Regular cardiac myocyte (primary cell): ENCODE measurements at places on chromosomes 3 and 15. TPM values are rescaled to one million over a fixed set of nuclear protein-coding genes. Genes with fewer than 3 reads are reported as not detected.

GP5 gene
- 0.19 and 1.1 TPM in 2 replicates for total RNA-seq

LRRIQ4 gene
- 0.19 TPM in 1 of 2 replicates, not detected in the other for total RNA-seq

POPDC2 gene
- total RNA-seq = 0.56 and 0.58 TPM in 2 replicates

ACOX2 gene
- total RNA-seq = 10.2 and 13.5 TPM in 2 replicates

RPP25 gene
- total RNA-seq = 13.4 and 14.1 TPM in 2 replicates

BOC gene
- 1.3 and 6.5 TPM in 2 replicates for total RNA-seq

CD200R1L gene
- not detected in 2 replicates for total RNA-seq

SMCO1 gene
- total RNA-seq = 0.19 and 0.28 TPM in 2 replicates
